ENCODE measurements at places on chromosomes 1 and 21.
A peak's percentile ranks its signal among the peaks of the same experiment; 100 is the strongest.

GRCh38 chr1:233945573-233945972 is 41.1 kb downstream of the SLC35F3 start:
- no peak for DNase-seq

GRCh38 chr21:32062591-32063227 is 189.9 kb downstream of the HUNK start:
- DNase-seq: peak; percentile 13

GRCh38 chr1:97245682-97246081 is 524.1 kb downstream of the PTBP2 start:
- DNase-seq: no peak

DNA sequence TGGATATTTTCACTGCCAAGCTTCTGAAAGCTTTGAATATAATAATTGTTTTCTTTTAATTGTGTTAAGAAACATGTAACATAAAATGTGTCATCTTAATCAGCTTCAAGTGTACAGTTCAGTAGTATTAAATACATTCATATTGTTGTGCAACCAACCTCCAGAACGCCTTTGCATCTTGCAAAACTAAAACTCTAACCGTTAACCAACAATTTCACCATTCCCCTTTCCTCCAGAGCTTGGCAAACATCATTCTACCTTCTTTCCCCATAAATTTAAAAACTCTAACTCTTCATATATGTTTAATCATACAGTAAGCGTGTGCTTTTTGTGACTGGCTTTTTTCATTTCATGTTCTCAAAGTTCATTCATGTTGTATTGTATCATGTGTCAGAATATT is 2.1 kb downstream of the MNDA start:
- no peak for DNase-seq

DNA sequence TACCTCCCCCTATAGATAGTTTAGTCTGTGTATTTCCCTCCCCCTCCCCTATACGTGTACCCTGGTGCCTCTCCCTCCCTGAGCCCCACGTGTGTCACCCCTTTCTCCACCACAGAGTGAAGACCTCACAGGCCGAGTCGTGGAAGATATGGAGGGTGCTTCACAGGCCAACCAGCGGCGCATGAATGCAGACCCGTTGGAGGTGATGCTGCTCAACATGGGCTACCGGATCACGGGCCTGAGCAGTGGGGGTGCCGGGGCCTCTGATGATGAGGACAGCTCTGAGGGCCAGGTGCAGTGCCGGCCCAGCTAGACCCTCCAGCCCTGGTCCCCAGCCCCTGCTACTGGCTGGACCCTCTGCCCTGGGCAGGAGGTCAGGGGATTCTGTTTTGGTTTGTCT is 15.9 kb upstream of the TMEM222 start:
- no peak for DNase-seq

GRCh38 chr1:231841616-231842344 is 215.2 kb downstream of the DISC1 start:
- no peak for DNase-seq
